Suppressor macrophage (primary cell): ENCODE measurements at places on chromosomes 3 and 15.
A peak's percentile ranks its signal among the peaks of the same experiment; 100 is the strongest.

DNA sequence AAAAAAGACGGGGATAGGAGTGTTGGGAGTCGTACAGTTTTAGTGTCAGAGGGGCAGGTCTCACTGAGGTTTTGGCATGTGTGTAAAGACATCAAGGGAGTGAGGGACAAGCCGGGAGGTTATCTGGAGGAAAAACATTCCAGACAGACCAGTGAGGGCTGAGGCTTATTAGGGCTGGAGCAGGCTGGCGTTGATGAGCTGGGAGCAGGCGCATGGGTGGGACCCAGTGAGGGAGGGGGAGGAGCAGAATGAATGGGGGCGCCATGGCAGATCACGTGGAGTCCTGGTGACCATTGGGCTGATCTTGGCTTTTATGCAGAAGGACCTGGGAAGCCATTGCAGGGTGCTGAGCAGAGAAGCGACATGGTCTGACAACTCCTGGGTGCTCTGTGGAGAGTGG is 180.2 kb downstream of the SLCO3A1 start:
- DNase-seq = no peak

- no peak for DNase-seq
Observed at GRCh38 chr3:16498130-16498890, 15.2 kb downstream of the RFTN1 start.

GRCh38 chr15:31427411-31427810 is 100.8 kb downstream of the KLF13 start:
- DNase-seq = peak; percentile 21

- no peak for DNase-seq
Observed at GRCh38 chr3:12541625-12542024, 3.7 kb downstream of the MKRN2OS start.

GRCh38 chr3:125461896-125462295 is 58.1 kb downstream of the SNX4 start:
- no peak for DNase-seq

DNA sequence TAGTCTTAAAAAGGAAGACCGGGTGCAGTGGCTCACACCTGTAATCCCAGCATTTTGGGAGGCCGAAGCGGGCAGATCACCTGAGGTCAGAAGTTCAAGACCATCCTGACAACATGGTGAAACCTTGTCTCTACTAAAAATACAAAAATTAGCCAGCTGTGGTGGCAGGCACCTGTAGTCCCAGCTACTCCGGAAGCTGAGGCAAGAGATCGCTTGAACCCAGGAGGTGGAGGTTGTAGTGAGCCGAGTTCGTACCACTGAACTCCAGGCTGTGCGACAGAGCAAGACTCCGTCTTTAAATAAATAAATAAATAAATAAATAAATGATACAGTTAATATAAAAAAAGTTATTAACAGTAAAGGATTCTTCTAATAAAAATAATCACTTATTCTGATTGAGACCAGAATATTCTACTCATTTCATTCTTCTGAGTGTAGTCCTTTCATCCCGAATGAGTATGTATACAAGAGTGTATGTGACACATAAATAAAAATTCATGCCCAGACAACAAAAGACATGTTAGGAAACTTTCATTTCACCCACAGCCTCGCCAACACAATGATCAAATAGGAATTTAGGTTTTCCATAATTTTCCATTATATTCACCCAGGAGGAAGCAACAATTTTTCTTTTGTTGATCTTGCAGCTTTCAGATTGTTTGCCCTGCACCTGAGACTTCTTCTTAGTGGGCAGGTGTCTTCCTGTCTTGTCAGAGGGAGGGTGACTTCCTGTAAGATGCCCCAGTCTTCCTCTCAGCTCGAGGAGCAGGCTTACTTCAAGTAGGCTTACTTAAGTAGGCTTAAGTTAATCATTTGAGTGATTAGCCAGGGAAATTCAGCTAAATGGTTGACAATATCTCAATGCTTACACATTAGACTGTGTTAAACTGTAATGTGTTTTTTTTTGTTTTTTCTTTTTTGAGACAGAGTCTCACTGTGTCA is 7.8 kb upstream of the NUP210 start:
- no peak for DNase-seq

DNA sequence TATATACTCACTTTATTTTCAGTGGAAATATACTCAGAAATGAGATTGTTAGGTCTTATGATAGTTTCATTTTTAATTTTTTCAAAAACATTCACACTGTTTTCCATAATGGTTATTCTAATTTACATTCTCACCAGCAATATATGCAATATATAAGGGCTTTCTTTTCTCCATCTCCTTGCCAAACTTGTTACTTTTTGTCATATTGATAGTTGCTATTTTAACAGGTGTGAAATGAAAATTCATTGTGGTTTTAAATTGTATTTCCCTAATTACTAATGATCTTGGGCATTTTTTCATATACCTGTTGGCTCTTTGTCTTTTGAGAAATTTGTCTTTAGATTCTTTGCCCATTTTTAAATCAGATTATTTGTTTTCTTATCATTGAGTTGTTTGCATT is 325.2 kb downstream of the DIPK2A start:
- DNase-seq = no peak

DNA sequence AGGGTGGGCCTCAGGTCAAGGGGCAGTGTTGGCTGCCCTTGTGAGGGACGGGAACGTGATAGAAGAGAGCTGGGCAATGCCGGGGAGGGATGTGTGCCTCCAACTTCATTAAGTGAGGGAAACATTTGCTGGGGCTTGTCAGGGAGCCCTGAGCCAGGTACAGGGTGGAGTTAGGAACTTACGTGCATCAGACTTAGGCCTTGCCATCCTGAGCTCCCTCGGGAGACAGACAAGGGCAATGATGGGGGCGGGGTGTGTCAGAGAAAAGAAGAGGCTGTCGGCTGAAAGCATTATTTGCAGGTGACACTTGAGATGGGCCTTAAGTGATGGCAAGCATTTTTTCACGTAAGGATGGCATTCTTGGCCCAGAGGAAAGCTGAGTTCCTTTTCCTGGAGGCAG is 1.6 kb downstream of the FAM131A start:
- no peak for DNase-seq

DNA sequence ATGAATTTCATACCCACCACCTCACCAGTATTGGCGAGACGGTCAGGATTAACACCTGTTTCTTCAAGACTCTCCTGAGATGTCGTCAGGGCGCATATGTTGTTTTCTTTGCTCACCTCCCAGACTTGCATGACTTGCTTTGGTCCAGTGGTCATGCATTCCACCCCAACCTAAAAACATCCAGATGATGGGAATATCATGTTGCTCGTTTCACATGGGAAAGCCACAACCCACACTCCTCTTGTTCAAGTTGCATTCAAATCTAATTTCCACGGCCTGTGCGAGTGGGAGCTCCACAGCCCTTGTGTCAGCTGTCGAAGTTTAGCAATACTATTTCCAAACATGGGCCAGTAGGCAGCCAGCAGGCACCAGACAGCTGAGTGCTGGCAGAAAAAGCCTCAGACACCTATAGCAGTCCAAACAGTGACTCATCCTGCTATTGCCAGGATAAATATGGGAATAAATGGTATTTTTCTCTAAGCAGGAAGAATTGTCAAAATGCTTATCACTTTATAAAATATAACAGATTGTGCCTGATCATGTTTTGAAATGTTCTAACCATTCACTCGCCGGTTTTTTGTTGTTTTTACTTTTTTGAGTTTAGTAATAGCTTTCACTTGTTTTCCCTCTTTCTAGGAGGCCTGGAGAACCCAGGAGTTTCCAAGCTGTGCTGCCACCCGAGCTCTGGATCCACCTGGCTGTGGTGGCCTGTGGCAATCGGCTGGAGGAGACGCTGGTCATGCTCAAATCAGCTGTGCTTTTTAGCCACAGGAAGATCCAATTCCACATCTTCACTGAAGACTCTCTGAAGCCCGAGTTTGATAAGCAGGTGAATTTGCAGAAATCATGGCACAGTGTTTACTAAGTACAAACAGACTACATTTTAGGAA is 20.1 kb downstream of the GXYLT2 start:
- DNase-seq = no peak

GRCh38 chr3:114110439-114110838 is 53.9 kb downstream of the QTRT2 start:
- no peak for DNase-seq

DNA sequence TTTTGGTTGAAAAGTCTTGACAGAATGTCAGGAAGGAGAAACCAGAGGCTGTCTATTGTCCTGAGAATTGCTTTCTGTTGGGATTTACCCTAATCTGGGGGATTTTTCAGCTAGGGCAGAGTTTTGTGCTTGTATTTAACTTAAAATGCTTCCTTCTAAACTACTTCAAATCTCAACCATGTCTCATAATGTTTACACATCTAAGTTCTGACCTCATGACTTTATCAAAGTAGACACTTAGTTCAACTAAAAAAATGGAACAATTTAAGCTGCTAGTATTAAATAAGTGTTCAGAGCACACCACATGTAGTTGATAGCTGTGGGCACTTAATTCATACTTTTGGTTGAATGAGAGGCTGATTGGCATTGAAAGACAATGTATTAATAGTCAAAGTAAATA is 28.2 kb downstream of the CLDN1 start:
- DNase-seq = no peak

DNA sequence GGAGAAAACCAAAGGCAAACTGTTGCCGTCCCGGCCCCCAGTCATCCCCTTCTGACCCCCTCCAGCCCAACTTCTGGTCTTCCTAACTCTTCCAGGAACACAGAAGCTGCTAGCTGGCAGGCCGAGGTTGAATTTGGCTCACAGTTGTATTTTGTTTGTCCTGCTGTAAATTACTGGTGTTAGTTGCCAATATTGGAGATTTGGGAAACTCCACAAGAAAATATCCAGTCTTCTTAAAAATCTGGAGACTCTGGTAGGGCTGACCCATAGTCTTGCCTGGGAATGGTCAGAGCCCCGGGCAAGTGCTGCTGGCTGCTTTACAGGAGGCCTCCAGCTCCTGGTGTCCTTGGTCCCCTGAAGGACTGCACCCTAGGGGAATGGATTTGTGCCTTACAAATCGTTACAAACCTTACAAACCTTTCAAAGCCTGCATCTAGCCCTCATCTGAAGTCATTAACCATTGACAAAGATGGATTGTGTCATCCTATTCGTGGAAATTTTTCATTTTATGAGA is 112.0 kb upstream of the MCTP2 start:
- no peak for DNase-seq

GRCh38 chr15:101128221-101129015 is 123.4 kb downstream of the CHSY1 start:
- no peak for DNase-seq

GRCh38 chr3:24986612-24987011 is 441.5 kb upstream of the RARB start:
- DNase-seq = no peak

DNA sequence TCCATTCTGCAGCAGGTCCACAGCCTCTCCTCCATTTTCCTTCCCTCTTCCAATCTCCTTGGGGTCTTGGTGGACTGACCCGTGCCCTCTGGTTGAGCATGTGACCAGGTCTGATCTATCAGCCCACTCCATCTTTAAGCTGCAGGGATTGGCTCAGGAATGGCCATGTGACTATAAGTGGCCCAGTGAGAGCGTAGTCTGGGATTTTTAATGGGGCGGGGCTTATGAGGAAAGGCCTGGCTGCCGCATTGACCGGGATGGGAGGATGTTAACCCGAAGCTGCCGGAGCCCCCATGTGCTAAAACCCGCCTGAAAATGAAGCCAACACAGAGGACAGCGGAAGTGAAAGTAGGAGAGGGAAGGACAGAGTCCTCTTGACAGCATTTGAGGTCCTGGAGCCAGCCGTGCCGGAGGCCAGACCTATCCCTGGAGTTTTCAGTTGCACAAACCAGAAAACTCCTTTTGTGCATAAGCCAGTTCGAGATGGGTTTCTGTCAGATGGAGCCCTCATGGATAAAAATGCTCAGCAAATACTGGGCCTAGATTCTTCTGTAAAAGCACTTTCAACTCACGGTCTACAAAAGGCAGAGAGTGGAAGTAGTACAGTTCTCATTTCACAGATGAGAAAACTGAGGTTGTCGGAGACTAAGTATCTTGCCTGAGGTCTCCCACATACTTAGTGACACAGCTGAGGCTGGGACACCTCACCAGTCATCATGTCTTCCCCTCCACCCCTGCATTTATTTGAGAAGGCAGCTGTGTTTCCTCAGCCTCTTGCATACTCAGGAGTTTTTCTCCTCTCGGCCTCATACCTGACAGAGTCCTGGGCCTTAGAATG is 61.9 kb downstream of the ATP2B2 start:
- DNase-seq = peak; percentile 31

GRCh38 chr3:122481390-122481789 is 33.3 kb downstream of the KPNA1 start:
- DNase-seq = no peak

- DNase-seq = no peak
Observed at GRCh38 chr15:79248183-79248582, 34.3 kb upstream of the ANKRD34C start.

DNA sequence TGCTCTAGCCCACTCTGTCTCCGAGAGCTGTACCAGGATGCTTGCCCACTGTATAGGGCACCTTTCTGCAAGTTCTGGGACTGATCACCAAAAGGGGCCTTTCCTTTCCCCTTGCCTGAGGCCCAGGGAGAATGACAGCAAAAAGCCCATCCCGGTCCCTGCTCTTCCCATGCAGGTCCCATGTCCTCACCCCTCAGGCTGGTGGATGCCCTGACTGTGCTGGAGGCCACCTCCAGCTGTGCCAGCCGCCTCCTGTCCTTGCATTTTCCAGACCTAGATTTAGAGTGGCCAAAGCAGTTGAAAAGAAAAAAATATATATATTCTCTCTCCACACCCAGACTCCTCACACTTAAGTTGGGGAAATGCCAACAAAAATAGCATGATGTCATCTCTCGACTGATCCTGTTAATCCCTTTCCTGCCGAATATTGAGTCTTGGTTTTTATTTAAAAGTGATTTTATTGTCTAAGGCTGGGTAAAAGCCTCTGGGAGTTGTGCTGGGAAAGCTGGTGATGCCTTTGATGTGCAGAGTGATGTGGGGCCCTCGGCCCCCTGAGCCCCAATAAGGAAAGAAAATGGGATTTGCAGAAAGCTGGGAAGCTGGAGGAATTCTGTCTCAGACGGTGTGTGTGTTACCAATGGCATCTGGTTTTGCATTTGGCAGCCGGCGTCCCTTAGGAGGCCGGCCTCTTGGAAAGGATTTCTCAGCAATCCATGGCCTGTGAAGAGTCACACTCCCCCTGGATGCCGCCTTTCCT is 29.3 kb upstream of the TPM1 start:
- no peak for DNase-seq

- peak; percentile 2 for DNase-seq
Observed at GRCh38 chr3:103295974-103296570, 861.3 kb downstream of the ZPLD1 start.

GRCh38 chr15:37111427-37111717 is 11.0 kb upstream of the MEIS2 start:
- DNase-seq = no peak

GRCh38 chr15:51771773-51772172 is 20.4 kb downstream of the TMOD2 start:
- no peak for DNase-seq

GRCh38 chr3:152937234-152937633 is 102.3 kb downstream of the P2RY1 start:
- DNase-seq = no peak

- DNase-seq = no peak
Observed at GRCh38 chr3:64616953-64617352, 70.8 kb downstream of the ADAMTS9 start.

DNA sequence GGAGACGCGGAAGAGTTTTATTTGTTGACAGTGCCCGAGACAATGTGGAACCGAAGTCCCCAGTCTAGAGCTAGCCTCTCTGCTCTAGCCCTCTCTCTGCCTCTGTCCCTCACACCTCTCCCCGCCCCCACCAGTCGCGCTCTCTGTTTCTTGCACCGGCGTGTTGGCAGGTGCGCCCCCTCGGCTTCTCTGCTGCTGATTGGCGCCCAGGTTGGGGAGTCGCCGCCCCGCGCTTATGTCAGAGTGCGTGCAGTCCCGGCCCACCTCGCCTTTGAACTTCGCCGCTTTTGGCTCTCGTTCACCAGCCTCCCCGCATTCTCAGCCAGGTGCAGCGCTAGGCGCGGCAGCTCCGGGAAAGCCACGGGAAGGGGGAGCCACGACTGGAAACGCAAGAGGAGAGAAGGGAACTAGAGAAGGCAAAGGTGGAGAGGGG is at the start of gene SOX14:
SOX14 (plus strand) TSS at position 315 of the 433 bp plus-strand sequence. CDS start 470 bp downstream, outside the sequence.
- DNase-seq = no peak
